Stimulated activated CD4-positive, alpha-beta T cell treated with anti-CD3 and anti-CD28 coated beads, TNF-alpha, amount 100 ng/mL, for 4 hours (primary cell): ENCODE measurements at places on chromosomes 4 and X.

DNA sequence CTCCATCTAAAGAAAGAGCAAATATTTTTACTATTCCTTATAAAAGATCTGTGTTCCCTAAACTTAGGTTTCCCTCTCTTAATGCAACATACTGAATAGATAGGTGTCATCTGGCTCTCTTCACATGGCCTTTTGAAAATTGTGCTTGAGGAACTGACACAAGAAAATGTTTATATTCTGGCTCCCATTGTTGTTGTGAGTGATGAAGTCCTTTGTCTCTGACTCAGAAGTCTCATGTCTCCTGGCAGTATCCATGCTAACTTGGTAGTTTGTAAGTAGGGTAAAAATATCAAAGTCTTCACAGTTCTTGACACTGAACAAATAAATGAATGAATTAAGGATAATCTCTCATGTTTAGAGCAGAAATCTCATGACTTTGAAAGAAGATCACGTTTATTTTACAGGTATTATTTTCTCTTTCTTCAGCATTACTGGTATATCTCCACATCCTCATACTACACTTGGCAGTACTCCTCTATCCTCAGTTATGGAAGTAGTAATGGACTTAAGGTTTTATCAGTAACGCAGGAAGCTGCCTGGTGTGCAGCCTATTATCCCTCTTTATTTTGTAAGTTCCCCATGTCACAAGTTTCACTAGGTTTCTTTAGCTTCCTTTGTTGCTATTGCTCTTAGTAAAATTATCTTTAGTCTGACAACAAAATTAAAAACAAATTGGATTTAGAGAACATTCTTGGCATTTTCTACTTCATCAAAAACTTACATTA lies 14.2 kb upstream of the PABPC4L start:
- no peak for DNase-seq

DNA sequence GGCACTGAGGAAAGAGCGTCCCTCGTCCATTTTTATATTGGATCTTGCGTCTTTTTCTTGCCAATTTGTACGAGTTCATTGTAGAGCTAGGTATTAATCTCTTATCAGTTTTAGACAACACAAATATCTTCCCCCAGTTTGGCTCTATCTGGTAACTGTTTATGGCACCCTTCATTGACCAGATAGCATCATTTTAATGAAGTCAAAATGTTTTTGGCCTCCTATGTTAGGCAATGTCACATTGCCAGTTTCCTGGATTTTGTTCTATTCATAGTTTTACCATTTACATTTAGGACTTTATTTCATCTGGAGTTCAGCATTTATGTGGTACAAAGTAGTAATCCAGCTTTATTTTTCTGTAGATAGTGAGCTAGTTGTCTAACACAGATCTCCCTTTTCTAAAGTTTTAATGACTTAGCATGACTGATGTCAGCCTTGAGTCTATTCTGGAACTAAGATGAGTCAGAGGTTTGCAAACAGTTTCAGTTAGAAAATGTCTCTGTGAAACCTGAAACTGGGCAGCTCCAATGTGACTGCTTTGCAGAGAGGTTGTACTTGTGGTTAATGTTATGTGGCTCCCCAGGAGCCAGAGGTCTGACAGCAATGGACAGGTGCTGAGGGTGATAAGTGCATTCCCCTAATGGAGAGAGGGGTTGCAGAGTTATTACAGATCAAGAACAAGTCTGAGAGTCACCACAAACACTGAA lies 5.3 kb upstream of the STBD1 start:
- DNase-seq, result no peak

DNA sequence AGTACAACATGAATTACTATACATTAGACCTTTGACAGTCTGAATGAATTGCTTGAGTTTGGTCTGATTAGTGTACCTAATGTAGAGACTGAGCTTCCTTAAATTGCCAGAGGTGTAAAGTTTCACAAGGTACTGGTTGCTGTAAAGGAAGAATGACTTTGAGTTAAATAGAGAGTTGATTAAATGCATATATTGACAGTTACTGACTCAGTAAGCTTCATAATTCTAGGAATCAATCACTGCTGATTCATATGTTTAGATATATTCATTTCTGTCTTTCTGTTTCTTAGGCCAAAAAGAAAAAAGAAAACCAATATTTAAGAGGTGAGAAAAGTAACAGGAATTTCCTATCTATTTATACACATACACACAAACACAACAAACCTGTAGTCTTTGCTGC lies 16.2 kb upstream of the ART3 start:
- DNase-seq, result no peak

DNA sequence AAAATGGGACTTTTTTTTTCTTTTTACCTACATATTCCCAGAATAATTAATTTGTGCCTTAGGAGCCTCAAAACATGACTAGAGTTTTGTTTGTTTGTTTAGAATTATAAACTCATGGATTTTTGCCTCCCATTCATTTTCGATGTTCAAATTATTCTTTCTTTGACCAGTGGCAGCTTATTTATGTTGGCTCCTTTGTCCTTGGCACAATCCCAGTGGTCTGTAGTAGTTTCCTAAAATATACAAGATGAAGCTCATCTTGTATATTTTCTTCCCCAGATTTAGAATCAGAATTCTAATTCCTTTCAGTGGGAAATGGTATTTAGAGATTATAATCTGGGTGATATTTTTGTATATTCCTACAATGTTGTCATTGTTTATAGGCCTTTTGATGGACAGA lies 27.2 kb downstream of the DCK start:
- DNase-seq, result no peak
